Stimulated activated CD8-positive, alpha-beta memory T cell treated with anti-CD3 and anti-CD28 coated beads, Interleukin-4, amount 100 ng/mL, for 48 hours (primary cell): ENCODE measurements at places on chromosomes 7 and 10.

DNA sequence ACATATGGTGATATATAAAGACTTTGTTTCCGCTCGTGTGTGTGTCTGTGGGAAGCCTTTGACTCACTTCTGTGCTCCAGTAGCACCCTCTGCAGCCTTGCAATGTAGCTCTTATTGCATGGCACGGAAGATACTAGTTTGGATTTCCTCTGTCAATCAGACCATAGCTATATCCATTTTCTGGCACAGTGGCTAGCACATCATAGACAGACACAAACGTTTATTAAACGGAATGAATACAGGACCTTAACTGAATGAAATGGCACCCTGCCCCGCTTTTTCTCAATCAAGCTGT is 124.0 kb upstream of the PTPN20 start:
- peak; percentile 37 for DNase-seq

GRCh38 chr7:1919539-1920265 is 249.6 kb downstream of the ELFN1 start:
- no peak for DNase-seq

DNA sequence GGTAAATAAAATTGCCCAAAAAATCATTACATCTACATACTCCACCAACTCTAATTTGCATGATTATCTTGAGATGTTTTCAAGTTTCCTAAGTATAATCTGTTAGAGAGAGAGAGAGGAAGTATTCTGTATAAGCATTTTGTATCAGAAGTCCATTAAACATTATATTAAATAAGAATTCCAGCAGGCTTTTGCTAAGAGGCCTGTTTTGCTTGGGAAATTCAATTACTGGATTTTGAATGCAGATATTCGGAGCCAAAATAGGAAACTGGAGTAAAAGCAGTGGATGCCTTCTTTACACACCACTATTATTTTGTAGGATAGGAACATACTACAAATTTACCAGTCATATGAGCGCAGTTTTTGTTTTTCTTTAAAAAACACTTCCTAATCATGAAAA is 727.8 kb downstream of the CNTNAP2 start:
- DNase-seq, result no peak

DNA sequence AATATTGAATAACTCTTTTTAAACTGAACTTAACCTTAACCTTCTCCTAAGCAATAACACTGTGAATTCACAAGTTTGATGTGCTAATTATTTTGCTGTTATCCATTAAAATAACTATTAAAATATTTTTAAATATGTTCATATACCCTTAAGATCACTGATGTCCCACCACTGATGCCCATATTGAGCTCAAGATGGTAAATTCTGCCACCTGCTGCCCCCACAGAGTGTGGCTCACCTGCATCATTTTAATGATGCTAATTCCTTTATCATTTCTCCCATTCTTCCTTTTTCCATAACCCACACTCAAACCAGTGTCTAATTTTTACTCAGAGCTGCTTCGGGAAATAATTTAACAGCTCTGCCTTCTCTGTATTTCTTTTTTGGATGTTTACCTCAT is 82.3 kb upstream of the ARID5B start:
- no peak for DNase-seq

GRCh38 chr10:91307489-91307888 is 87.0 kb downstream of the PCGF5 start:
- no peak for DNase-seq

- no peak for DNase-seq
Measured at GRCh38 chr10:26326851-26327250, 110.3 kb downstream of the GAD2 start.

DNA sequence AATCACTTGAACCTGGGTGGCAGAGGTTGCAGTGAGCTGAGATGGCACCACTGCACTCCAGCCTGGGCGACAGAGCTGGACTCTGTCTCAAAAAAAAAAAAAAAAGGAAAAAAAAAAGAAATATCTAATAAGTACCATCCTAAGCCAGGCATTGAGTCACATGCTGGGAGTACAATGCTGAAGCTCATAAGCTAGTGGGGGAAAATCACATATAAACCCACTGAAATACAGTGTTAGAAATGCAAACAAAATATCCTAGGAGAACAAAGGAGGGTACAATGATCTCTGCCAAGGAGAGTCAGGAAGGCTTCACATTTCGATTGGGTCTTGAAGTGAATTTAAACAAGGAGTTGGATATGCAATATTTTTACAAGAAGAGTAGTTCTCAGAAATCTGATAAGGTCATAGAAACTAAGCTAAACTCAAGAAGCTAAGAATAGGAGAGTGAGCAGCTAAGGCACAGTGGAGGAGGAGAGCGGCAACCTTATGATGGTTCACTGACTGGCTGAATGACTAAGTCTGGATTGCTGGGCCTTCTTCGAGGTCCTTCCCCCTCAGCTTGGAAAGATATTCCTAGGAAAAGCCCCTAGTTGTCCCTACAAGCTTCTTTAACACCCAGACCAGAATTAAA is 115.5 kb downstream of the PHTF2 start:
- DNase-seq, result no peak
